Activated naive CD4-positive, alpha-beta T cell (primary cell): ENCODE measurements at places on chromosomes 16 and 17.

GRCh38 chr17:48125829-48126531, 18.4 kb downstream of the SNX11 start:
- DNase-seq, result no peak

- DNase-seq, result no peak
These were observed 92.3 kb downstream of the PITPNC1 start for GRCh38 chr17:67469208-67469980.

DNA sequence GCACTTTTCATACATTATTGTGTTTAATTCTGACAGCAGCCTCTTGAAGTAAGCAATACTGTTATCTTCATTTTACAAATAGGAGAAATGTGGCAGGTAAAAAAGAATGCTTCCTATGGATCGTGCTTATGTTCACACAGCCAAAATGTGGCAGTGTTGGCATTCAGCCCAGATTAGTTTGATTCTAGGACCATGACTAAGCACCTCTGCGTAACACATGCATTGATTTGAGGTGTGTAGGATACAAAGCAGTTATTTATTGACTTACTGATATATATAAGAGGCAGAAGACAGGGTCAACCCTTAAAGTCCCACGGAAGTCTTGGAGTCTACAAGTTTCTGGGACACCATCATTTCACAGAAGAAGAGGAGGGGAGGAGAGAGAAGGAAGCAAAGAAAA, 1144.4 kb upstream of the GOT2 start:
- no peak for DNase-seq

DNA sequence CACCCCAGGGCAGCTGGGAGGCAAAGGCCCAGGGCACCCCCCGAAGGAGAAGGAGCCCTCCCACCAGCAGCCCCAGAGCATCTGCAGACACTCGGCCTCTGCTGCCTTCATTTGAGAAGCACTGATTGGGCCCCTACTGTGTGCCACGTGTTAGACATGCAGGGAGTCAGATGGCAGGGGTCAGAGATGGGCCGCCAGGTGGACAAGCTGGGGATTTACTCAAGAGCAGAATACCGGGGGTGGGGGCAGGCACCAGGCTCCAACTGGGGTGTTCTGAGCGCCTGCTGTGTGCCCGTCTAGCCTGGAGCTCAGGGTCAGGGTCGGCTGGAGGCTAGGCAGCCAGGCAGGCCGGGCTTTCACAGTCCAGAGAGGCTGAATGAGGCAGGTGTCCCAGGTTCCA, 18.7 kb downstream of the TPSG1 start:
- DNase-seq, result no peak

- no peak for DNase-seq
These were observed 85.3 kb downstream of the ENGASE start for GRCh38 chr17:79159926-79160325.

DNA sequence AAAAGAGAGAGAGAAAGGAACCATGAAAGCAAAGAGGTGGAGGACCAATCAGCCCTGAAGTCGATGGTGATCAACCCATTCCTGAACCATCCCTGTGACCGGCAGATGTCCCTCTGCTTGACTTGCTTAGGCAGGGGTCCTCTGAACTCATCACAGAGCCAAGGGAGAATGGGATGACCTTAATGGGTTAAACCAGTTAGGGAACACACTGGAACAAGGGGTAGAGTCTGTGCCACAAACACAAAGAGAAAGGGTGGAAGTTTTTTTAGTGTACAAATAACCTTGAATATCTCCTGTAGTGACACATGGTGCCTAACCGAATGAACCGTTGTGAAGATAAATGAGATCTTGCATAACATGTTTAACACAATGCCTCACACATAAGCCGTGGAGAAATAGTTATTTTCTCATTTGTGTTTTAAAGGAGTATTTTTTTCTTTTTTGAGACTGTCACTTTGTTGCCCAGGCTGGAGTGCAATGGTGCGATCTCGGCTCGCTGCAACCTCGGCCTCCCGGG, 11.2 kb downstream of the NAA60 start:
- no peak for DNase-seq

DNA sequence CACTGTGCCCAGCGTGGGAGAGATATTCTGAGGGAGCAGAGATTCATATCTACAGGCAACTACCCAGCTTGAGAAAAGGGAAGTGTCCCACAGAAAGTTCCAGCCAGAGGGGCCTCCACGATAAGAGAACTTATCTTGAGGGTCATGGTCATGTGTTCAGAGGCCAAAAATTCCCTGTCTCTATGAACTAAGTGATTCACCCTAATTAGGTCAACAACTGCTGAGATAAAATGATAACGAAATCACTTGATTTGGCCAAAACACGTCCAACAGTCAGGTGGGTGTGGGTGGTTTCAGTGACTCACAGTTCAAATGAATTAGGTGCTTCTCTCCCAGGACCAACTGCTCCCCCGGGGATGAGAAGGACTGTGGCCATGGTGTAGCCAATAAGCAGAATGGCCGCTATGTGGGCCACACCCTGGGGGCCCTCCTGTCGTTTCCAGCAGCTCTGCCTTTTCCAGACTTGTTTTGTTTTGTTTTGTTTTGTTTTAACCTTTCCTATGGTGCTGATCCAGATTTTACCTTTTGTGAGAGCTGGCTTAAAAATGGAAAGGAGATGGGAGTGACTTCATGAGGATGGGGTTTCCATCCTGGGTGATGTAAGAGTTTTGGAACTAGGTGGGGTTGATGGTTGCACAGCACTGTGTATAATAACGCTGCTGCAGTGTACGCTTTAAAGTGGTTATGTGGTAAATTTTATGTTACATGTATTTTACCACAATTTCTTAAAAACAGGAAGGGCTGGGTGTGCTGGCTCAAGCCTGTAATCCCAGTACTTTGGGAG, 8.7 kb downstream of the DNAI2 start:
- no peak for DNase-seq

DNA sequence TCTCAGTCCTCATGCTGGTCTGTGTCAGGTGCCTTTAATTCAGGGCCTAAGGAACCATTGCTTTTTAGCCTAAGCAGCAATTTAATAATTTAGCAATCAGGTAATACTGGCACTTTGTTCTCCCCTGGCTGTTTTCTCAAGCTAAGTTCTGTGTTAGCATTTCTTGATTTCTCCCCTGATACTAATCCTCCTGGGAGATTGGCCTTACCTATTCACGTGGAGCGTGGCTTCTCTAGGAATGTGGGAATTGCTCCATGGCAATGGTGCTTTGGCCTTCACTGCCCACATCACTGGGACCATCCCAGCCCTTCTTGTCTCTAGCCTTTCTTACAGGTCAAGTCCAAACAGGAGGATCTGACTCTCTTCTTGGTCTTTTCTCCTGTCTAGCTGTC, 55.7 kb downstream of the ZNRF1 start:
- DNase-seq, result no peak
